ENCODE measurements at places on chromosomes 4 and X. TPM values are rescaled to one million over a fixed set of nuclear protein-coding genes. Genes with fewer than 3 reads are reported as not detected.

Gene FAM193A
- total RNA-seq, result 24.1 TPM

Gene ZCCHC13
- total RNA-seq, result not detected

Gene IQCM
- total RNA-seq, result not detected

Gene ADAM29
- total RNA-seq, result 0.64 TPM

Gene POLN
- total RNA-seq, result 3.8 TPM

Gene RAP2C
- 19.0 TPM for total RNA-seq

Gene LRIT3
- 0.11 TPM for total RNA-seq

Gene PABPC1L2B
- total RNA-seq, result not detected

Gene SPANXN3
- total RNA-seq, result not detected

Gene ANKRD17
- total RNA-seq, result 65.0 TPM

Gene ASB5
- total RNA-seq, result 2.6 TPM

GRCh38 chrX:119721487-119721886 lies 28.5 kb upstream of the SEPTIN6 start:
- no peaks in the 10 kb centered on the region for H3K4me1 ChIP-seq
- no peaks in the 10 kb centered on the region for H3K27me3 ChIP-seq
- no peaks in the 10 kb centered on the region for H3K36me3 ChIP-seq
- DNase-seq, result no peak
- H3K27ac ChIP-seq, result no peak overlapping the region
- H3K4me3 ChIP-seq, result no peak overlapping the region

- no peak overlapping the region for H3K27ac ChIP-seq
- H3K4me3 ChIP-seq, result no peak overlapping the region
- no peaks in the 10 kb centered on the region for H3K4me1 ChIP-seq
- DNase-seq, result no peak
- H3K27me3 ChIP-seq, result no peaks in the 10 kb centered on the region
Measured at GRCh38 chr4:121788896-121789295, 12.2 kb upstream of the EXOSC9 start.

DNA sequence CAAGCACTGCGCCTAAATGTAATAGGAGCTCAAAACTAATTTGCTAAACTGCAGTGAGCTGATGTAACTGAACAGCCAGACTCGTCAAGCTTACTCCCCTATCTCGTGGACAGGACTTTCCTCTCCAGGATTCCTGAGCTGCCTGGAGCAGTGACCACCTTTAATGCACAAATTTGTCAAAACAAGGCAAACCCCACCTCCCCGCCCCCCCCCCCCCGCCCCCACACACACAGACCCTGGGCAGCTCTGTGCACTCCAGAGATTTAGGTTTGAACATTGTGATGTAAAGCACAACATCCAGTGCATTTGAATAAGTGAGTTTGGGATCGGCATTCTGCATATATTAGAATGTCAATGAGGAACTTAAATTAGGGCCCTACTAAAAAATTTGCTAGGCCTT lies 77.7 kb upstream of the DHX15 start:
- no peaks in the 10 kb centered on the region for H3K27me3 ChIP-seq
- H3K4me1 ChIP-seq, result no peaks in the 10 kb centered on the region
- DNase-seq, result no peak
- H3K27ac ChIP-seq, result no peak overlapping the region
- no peaks in the 10 kb centered on the region for H3K36me3 ChIP-seq

GRCh38 chr4:169236078-169236477 lies 34.7 kb downstream of the SH3RF1 start:
- H3K36me3 ChIP-seq, result no peaks in the 10 kb centered on the region
- DNase-seq, result no peak
- H3K4me1 ChIP-seq, result no peaks in the 10 kb centered on the region
- no peak overlapping the region for H3K4me3 ChIP-seq
- peak overlapping the region; percentile 11 for H3K27ac ChIP-seq
- no peaks in the 10 kb centered on the region for H3K27me3 ChIP-seq

GRCh38 chr4:187586892-187587291 lies 408.7 kb upstream of the ZFP42 start:
- H3K36me3 ChIP-seq, result no peaks in the 10 kb centered on the region
- no peak overlapping the region for H3K27ac ChIP-seq
- H3K4me1 ChIP-seq, result no peaks in the 10 kb centered on the region

DNA sequence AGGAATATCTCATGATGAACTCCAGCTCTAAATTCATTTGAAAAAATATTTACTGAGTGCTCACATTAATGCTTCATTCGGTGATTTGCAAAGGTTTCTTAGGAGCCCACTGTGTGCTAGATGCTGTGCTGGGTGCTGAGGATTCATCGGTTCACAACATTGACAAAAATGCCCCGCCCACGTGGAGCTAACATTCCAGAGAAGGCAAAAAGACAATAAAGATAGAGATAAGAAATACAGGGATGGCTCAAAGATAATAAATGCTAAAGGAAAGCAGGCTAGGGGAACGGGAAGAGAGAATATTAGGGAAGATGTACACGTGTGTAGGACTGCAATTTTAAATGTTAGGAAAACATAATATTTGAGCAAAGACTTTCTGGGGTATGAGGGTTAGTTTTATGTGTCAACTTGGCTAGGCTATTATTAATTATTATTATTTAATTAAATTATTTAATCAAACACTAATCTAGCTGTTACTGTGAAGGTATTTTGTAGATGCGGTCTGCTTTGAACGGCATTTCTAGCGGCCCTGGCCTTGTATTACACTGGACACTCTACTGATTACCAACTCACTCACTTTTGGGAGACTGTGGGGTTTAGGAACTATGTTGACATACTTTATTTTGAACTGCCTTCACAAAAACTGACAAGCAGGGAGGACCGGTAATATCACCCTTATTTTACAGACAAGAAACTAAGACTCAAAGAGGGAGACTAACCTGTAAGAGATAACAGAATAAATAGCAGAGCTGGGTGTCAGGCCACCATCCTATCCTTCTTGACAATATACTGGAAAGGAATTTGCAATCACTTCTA lies 61.9 kb upstream of the IRF2 start:
- H3K27ac ChIP-seq, result peak overlapping the region; percentile 98
- no peaks in the 10 kb centered on the region for H3K36me3 ChIP-seq
- H3K27me3 ChIP-seq, result no peaks in the 10 kb centered on the region
- H3K4me1 ChIP-seq, result peaks cover 4% of the 10 kb centered on the region

GRCh38 chr4:76955182-76955581 lies 5.6 kb downstream of the SEPTIN11 start:
- no peak overlapping the region for H3K27ac ChIP-seq
- DNase-seq, result no peak
- no peaks in the 10 kb centered on the region for H3K36me3 ChIP-seq
- no peaks in the 10 kb centered on the region for H3K27me3 ChIP-seq
- H3K4me1 ChIP-seq, result no peaks in the 10 kb centered on the region

DNA sequence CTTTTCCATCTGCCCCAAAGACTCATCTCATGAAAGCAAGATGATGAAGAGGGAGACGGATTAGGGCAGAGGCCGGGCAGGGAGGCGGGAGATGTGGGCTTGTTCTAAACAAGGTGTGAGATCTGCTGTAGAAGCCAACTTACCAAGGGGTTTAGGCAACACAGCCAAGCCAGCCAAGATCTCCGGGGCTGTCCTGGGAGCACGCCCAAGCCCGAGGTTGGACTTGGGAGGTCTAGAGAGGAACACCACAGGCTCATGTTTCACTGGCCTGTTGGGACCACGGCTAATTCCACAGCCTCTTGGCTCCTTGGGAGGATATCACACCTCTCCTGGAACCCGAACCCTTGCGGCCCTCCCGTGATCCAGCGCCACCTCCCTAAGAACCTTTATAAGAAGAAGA lies 171.4 kb downstream of the CRLF2 start:
- no peaks in the 10 kb centered on the region for H3K27me3 ChIP-seq
- no peaks in the 10 kb centered on the region for H3K4me1 ChIP-seq
- H3K4me3 ChIP-seq, result no peak overlapping the region
- H3K36me3 ChIP-seq, result no peaks in the 10 kb centered on the region
- no peak overlapping the region for H3K27ac ChIP-seq

GRCh38 chrX:115531818-115532403 lies 29.1 kb upstream of the PLS3 start:
- no peaks in the 10 kb centered on the region for H3K4me1 ChIP-seq
- H3K36me3 ChIP-seq, result no peaks in the 10 kb centered on the region
- no peak for DNase-seq
- no peak overlapping the region for H3K27ac ChIP-seq
- no peaks in the 10 kb centered on the region for H3K27me3 ChIP-seq

DNA sequence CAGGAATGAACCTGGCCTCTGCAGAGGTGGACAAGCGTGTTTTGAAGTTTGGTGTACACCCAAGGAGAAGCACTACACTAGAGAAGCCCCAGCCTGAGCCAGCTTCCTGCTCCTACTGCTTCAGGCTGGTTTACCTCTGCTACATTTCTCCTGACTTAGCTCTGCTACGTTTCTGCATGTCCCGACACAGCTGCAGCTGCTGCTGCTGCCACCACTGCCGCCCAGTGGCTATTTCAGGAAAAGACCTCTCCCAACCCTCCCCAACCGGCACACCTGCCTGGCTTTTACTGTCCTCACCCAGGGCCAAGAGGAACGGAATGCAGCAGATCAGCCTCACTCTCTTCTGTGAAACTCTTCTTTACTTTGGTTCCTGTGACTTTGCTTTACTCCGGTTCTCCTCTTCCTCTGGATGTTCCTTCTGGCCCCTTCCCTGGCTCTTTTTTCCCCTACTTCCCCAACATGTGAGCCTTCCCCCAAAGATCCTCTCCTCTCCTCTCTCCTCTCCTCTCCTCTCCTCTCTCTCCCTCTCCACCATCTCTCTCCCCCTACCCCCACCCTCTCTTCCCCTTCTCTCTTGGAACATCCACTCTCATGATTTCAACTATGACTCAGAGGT lies 3.1 kb upstream of the P2RY4 start:
- no peaks in the 10 kb centered on the region for H3K27me3 ChIP-seq
- H3K36me3 ChIP-seq, result no peaks in the 10 kb centered on the region
- no peak overlapping the region for H3K4me3 ChIP-seq
- H3K4me1 ChIP-seq, result no peaks in the 10 kb centered on the region

- H3K4me1 ChIP-seq, result no peaks in the 10 kb centered on the region
- H3K27ac ChIP-seq, result no peak overlapping the region
- no peak overlapping the region for H3K4me3 ChIP-seq
- no peaks in the 10 kb centered on the region for H3K36me3 ChIP-seq
- H3K27me3 ChIP-seq, result no peaks in the 10 kb centered on the region
Measured at GRCh38 chr4:123350191-123350544, 46.4 kb upstream of the SPRY1 start.

GRCh38 chr4:96524311-96524875 lies 684.5 kb downstream of the PDHA2 start:
- no peaks in the 10 kb centered on the region for H3K36me3 ChIP-seq
- H3K27me3 ChIP-seq, result no peaks in the 10 kb centered on the region
- no peak overlapping the region for H3K4me3 ChIP-seq
- H3K27ac ChIP-seq, result no peak overlapping the region

DNA sequence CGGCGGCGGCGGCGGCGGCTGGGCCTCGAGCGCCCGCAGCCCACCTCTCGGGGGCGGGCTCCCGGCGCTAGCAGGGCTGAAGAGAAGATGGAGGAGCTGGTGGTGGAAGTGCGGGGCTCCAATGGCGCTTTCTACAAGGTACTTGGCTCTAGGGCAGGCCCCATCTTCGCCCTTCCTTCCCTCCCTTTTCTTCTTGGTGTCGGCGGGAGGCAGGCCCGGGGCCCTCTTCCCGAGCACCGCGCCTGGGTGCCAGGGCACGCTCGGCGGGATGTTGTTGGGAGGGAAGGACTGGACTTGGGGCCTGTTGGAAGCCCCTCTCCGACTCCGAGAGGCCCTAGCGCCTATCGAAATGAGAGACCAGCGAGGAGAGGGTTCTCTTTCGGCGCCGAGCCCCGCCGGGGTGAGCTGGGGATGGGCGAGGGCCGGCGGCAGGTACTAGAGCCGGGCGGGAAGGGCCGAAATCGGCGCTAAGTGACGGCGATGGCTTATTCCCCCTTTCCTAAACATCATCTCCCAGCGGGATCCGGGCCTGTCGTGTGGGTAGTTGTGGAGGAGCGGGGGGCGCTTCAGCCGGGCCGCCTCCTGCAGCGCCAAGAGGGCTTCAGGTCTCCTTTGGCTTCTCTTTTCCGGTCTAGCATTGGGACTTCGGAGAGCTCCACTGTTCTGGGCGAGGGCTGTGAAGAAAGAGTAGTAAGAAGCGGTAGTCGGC lies 528 bp downstream of the FMR1 start:
- no peaks in the 10 kb centered on the region for H3K4me1 ChIP-seq
- H3K27ac ChIP-seq, result peak overlapping the region; percentile 91
- DNase-seq, result peak; percentile 6
- H3K4me3 ChIP-seq, result peak overlapping the region; percentile 64
- no peaks in the 10 kb centered on the region for H3K36me3 ChIP-seq
- no peaks in the 10 kb centered on the region for H3K27me3 ChIP-seq

GRCh38 chrX:49291615-49292337 lies 11.7 kb upstream of the GAGE10 start:
- H3K27ac ChIP-seq, result no peak overlapping the region
- no peaks in the 10 kb centered on the region for H3K27me3 ChIP-seq
- H3K4me1 ChIP-seq, result no peaks in the 10 kb centered on the region

GRCh38 chr4:159235779-159236368 lies 133.0 kb downstream of the RAPGEF2 start:
- DNase-seq, result no peak
- H3K4me1 ChIP-seq, result no peaks in the 10 kb centered on the region
- no peak overlapping the region for H3K4me3 ChIP-seq
- no peak overlapping the region for H3K27ac ChIP-seq

- no peaks in the 10 kb centered on the region for H3K27me3 ChIP-seq
- no peaks in the 10 kb centered on the region for H3K4me1 ChIP-seq
- no peak overlapping the region for H3K4me3 ChIP-seq
- H3K36me3 ChIP-seq, result no peaks in the 10 kb centered on the region
- no peak for DNase-seq
Measured at GRCh38 chr4:189815404-189816192, 125.1 kb upstream of the FRG1 start.

DNA sequence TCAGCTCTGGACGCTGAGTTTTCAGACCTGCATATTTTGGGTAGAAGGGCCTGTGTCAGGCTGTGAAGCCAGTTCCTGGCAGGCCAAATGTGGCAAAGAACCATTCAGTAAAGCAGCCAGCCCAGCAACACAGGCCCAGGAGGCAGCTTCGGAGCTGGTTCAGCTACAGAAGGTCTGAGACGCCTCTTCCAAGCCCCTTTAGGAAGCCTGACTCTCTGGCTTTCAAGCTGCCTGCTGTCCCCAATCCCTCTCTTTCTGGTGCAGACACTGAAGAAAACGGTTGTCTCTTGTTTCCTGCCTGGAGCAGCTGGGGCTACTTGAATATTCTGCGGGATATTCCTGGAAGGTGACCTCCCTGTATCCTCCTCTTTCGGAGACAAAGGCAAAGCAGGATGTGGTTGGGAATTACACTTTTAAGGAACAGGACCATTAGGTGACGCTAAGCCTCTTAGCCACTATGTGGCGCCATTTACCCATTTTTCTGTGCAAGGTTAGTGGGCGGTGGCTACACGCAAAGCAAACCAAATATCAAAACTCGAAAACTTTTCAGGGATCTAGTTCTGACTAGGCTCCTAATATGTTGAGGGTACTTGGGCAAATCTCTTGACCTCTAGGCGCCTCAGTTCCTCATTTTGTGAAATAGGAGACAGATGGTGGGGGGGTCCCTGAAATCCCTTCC lies 47.2 kb upstream of the LAS1L start:
- H3K36me3 ChIP-seq, result no peaks in the 10 kb centered on the region
- peak; percentile 32 for DNase-seq
- no peak overlapping the region for H3K4me3 ChIP-seq
- no peaks in the 10 kb centered on the region for H3K4me1 ChIP-seq
- H3K27me3 ChIP-seq, result no peaks in the 10 kb centered on the region

GRCh38 chr4:3880615-3881120 lies 114.5 kb downstream of the ADRA2C start:
- no peaks in the 10 kb centered on the region for H3K4me1 ChIP-seq
- peaks cover 8% of the 10 kb centered on the region for H3K27me3 ChIP-seq
- H3K36me3 ChIP-seq, result no peaks in the 10 kb centered on the region
- DNase-seq, result peak; percentile 65
- no peak overlapping the region for H3K27ac ChIP-seq
- no peak overlapping the region for H3K4me3 ChIP-seq

GRCh38 chrX:40530509-40530908 lies 50.3 kb upstream of the ATP6AP2 start:
- H3K4me3 ChIP-seq, result no peak overlapping the region
- no peak for DNase-seq
- H3K27me3 ChIP-seq, result no peaks in the 10 kb centered on the region
- H3K36me3 ChIP-seq, result no peaks in the 10 kb centered on the region

Data from prostate gland (tissue), 2 donors.